Left lung (tissue), 14 donors: ENCODE measurements at places on chromosomes 5 and 9. TPM values are rescaled to one million over a fixed set of nuclear protein-coding genes. Genes with fewer than 3 reads are reported as not detected.

DNA sequence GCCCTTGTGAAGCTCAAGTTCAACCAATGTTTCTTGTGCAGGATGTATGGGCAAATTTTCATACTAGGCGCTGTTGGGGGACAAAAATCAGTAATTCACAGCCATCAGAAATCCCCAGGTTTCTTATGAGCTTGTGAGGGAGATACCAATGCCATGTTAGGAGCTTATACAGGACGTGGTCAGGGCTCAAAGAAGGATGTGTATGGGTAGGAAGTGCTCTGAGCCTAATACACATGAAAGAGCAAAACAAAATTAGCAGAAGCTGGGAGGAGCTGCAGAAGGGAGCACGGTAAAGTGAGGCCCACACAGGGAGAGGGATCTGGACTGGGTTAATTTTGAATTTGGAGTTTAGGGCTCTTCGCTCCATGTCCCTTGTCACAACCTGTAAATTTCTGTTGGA, 114.6 kb upstream of the MAP3K1 start:
- no peak overlapping the region for H3K27ac ChIP-seq
- H3K4me1 ChIP-seq: no peaks in the 10 kb centered on the region

The ABLIM3 gene
- 33.2 TPM for total RNA-seq

The HK3 gene
- 97.0 TPM for total RNA-seq

DNA sequence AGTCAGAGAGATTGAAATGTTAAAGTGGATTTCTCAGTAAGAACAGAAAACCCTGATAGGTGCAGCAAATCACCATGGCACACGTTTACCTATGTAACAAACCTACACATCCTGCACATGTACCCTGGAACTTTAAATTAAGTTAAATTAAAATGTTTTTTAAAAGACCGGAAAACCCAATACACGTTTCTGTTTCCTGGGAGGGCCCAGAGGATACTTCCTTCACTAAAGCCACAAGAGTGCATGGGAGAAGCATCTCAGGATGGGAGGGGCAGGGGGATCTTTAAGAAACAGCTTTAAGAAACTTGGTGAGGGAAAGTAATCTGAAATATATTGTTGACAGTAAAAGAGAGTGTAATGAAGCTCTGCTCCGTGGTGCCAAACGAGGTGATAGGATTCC, 164.7 kb upstream of the PTGER4 start:
- peak overlapping the region; percentile 21 for H3K27ac ChIP-seq
- H3K36me3 ChIP-seq: no peaks in the 10 kb centered on the region
- no peak for DNase-seq
- peaks cover 7% of the 10 kb centered on the region for H3K4me1 ChIP-seq

GRCh38 chr9:114611516-114612271, 603 bp downstream of the TMEM268 start:
- H3K27ac ChIP-seq: peak overlapping the region; percentile 92
- H3K27me3 ChIP-seq: peaks cover 6% of the 10 kb centered on the region
- H3K4me1 ChIP-seq: peaks cover 48% of the 10 kb centered on the region
- H3K4me3 ChIP-seq: peak overlapping the region; percentile 65
- no peaks in the 10 kb centered on the region for H3K36me3 ChIP-seq
- DNase-seq: peak; percentile 68

DNA sequence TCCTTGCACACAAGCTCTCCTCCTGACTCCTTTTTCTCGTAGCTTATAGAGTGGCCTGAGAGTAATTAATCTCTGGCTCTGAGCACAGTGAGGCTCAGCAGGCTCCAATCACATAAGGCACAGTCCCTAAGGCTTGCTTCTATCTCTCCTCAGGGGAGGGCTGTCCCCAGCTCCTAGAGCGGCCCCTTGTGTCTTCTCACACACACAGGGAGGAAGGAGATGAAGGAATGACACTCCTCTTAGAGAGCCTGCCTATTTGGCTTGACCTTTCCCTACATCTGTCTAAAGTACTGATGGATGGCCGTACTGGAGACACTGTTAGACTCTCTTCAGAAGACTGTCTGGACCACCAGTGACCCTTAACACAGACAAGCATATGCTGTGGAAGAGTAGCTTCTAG, 12.9 kb downstream of the TAS2R1 start:
- no peaks in the 10 kb centered on the region for H3K4me1 ChIP-seq
- H3K36me3 ChIP-seq: no peaks in the 10 kb centered on the region
- H3K4me3 ChIP-seq: no peak overlapping the region
- no peaks in the 10 kb centered on the region for H3K27me3 ChIP-seq
- no peak overlapping the region for H3K27ac ChIP-seq

DNA sequence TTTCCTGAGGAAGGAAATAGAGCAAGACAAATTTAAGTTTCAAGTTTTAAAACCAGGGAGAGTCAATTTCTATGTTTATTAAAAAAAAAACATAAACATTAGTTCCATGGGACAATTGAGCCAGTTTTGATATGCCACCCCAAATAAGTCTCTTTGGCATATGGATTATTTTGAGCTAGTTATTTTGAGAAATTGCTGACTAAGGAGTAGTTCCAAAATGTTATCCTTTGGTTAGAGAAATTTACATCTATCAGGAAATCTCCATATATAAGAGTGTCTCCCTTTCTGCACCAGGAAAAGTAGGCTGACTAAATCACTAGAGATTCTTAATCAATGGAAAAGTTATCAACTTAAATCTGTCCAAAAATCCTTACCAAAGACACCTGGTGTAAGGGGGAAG, 105.8 kb downstream of the HAPLN1 start:
- no peak overlapping the region for H3K27ac ChIP-seq
- H3K36me3 ChIP-seq: no peaks in the 10 kb centered on the region
- no peak for DNase-seq
- H3K4me3 ChIP-seq: no peak overlapping the region

DNA sequence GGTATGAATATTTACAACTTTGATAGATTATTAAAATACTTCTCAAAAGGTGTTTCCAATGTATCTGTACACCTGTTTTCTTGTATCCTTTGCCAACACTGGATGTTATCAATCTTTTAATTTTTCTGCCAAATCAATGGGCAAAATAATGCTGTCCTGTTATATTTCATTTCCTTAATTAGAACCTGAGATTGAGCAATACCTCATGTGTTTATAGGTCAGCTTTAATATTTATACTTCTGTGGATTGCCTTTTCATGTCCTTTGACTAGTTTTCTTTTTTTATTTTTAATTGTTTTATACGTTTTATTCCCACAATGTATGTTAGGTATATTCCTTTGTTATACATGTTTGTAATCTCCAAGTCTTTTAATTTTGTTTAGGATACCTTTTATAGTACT, 77.6 kb downstream of the JAK2 start:
- no peak overlapping the region for H3K4me3 ChIP-seq
- no peak overlapping the region for H3K27ac ChIP-seq
- H3K27me3 ChIP-seq: no peaks in the 10 kb centered on the region
- H3K36me3 ChIP-seq: no peaks in the 10 kb centered on the region

The CMYA5 gene
- total RNA-seq: 0.68 TPM

GRCh38 chr9:33506626-33507370, 17.3 kb upstream of the ANKRD18B start:
- DNase-seq: no peak
- no peak overlapping the region for H3K4me3 ChIP-seq
- H3K27ac ChIP-seq: peak overlapping the region; percentile 49
- H3K36me3 ChIP-seq: no peaks in the 10 kb centered on the region
- peaks cover 8% of the 10 kb centered on the region for H3K4me1 ChIP-seq
- no peaks in the 10 kb centered on the region for H3K27me3 ChIP-seq

DNA sequence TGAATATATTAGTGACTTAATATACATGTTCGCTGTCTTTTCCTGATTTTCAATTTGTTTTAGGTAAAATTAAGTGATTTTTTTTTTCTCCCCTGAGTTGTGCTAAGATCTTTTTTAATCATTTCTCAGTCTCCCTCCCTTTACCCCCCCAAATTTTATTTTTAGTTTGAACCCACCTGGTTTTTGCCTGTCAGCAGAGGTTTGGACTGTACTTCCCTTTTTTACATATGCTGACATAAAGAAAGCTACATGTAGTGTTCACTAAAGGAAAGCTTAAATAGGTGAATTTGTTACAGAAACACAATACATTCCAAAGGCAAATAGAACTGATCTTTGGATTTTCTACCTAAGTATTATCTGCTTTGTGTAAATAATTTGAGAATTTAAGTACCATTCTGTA, 82.2 kb downstream of the IPO11 start:
- no peaks in the 10 kb centered on the region for H3K27me3 ChIP-seq
- no peak for DNase-seq
- H3K4me1 ChIP-seq: no peaks in the 10 kb centered on the region
- H3K4me3 ChIP-seq: no peak overlapping the region
- no peaks in the 10 kb centered on the region for H3K36me3 ChIP-seq

DNA sequence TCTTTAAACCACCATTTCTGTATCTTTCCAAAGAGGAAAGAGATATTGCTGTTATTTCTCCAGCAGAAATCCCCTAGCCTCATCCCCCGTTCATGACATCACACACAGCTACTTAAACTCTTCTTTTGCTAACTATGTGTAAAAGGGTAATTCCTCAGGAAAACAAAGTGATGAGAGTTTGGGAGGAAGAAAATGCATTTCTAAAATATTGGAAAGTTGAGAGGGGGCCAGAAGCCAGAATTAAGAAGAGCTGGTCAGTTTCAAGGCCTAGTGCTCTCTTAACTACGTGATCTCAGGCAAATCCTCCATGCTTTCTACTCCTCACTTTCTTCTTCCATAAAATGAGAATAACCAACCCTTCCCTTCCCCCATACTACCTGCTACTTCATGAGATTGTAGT, 109.4 kb downstream of the LIFR start:
- no peak for DNase-seq
- H3K4me1 ChIP-seq: no peaks in the 10 kb centered on the region
- H3K27me3 ChIP-seq: peaks cover 98% of the 10 kb centered on the region

GRCh38 chr5:170254056-170254455, 21.3 kb downstream of the C5orf58 start:
- no peak overlapping the region for H3K27ac ChIP-seq
- H3K36me3 ChIP-seq: peaks cover 100% of the 10 kb centered on the region
- no peaks in the 10 kb centered on the region for H3K4me1 ChIP-seq
- no peak for DNase-seq

GRCh38 chr9:100350188-100350587, 2.6 kb downstream of the TEX10 start:
- H3K27me3 ChIP-seq: no peaks in the 10 kb centered on the region
- DNase-seq: no peak
- no peaks in the 10 kb centered on the region for H3K36me3 ChIP-seq
- H3K4me3 ChIP-seq: no peak overlapping the region

The IFNK gene
- not detected for total RNA-seq

- H3K27ac ChIP-seq: no peak overlapping the region
- H3K4me1 ChIP-seq: no peaks in the 10 kb centered on the region
- no peak overlapping the region for H3K4me3 ChIP-seq
- no peak for DNase-seq
- H3K27me3 ChIP-seq: no peaks in the 10 kb centered on the region
- H3K36me3 ChIP-seq: no peaks in the 10 kb centered on the region
These were observed 79.9 kb upstream of the FBXL17 start for GRCh38 chr5:108461628-108462367.

The PTGS1 gene
- 16.3 TPM for total RNA-seq

DNA sequence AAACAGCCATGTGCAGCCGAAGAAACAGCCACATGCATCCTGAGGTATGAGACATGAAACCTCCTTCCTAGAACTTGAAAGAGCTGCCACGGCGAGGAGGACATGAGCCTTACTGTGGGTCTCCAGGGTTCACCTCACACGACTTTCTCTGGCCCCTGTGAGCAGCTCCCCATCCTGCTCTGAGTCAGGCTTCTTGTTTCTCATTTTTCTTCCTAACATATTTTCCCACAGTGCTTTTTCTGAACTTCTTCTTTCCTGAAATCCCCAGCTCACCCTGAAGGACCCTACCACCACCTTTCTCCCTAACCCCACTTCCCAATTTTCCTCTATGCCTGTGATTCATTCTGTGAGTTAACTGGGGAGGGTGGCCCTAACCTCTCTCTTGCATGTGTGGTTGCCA, 33.7 kb upstream of the ADRB2 start:
- no peaks in the 10 kb centered on the region for H3K36me3 ChIP-seq
- H3K27me3 ChIP-seq: no peaks in the 10 kb centered on the region
- no peak for DNase-seq
- no peak overlapping the region for H3K27ac ChIP-seq
- no peaks in the 10 kb centered on the region for H3K4me1 ChIP-seq
- H3K4me3 ChIP-seq: no peak overlapping the region

DNA sequence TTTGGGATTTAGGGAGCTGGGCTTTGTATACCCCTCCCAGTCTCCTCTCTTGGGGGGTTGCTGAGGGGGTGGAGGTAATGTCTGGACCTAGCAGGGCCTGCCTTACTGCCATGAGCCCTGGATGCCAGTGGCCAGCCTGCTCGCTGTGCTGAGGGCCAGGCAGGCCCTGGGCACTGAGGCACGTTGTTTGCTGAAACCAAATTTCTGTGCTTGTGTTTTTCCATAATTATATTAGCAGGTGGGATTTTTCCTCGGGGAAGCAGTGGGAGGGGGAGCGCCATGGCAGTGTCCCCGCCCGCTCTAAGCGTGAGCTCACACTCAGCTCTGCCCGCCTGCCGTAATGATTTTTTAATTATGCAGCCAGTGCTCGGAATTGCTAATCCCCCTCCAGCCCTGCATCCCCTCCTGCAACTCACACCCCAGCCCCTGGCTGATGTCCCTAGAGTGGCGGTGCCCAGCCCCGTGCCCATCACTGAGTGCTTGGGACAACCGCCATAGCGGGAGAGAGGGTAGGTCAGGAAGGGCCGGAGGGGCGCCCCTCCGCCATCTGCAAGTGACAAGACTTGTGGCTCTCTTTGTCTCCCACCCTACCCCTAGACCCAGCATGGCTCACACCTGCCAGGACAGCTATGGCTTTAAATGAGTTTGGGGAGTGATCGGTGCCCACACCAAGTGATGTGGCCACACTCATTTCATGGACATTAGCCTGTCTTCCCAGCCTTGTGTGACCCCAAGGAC, 20.9 kb downstream of the CXXC5 start:
- no peak for DNase-seq
- peaks cover 82% of the 10 kb centered on the region for H3K4me1 ChIP-seq
- peak overlapping the region; percentile 80 for H3K27ac ChIP-seq
- peak overlapping the region; percentile 40 for H3K4me3 ChIP-seq
- H3K36me3 ChIP-seq: no peaks in the 10 kb centered on the region
